ENCODE measurements at places on chromosomes 12 and 14. TPM values are rescaled to one million over a fixed set of nuclear protein-coding genes. Genes with fewer than 3 reads are reported as not detected.

MGP gene
- 59.8 TPM for total RNA-seq

OTX2 gene
- total RNA-seq: not detected

GPR132 gene
- 1.3 TPM for total RNA-seq

HOXC10 gene
- total RNA-seq: not detected

PTPRO gene
- 0.13 TPM for total RNA-seq

COCH gene
- not detected for total RNA-seq

GMFB gene
- 33.1 TPM for total RNA-seq

ZNF385A gene
- 106 TPM for total RNA-seq

ZFC3H1 gene
- total RNA-seq: 54.8 TPM

ANHX gene
- not detected for total RNA-seq

KLC1 gene
- total RNA-seq: 143 TPM

CACNA1C gene
- 1.5 TPM for total RNA-seq

RASSF8 gene
- total RNA-seq: 5.9 TPM

SAMD15 gene
- total RNA-seq: 0.48 TPM

APOF gene
- not detected for total RNA-seq

All from esophagus squamous epithelium (tissue), 5 donors.